Activated T-cell treated with anti-CD3 and anti-CD28 coated beads, Interleukin-2, amount 50 U/mL, for 72 hours (primary cell): ENCODE measurements at places on chromosomes 7 and 10.

- DNase-seq = no peak
Observed at GRCh38 chr7:28397141-28397540, 15.2 kb upstream of the CREB5 start.

- DNase-seq = no peak
Observed at GRCh38 chr10:95171336-95171735, 22.7 kb upstream of the ACSM6 start.

DNA sequence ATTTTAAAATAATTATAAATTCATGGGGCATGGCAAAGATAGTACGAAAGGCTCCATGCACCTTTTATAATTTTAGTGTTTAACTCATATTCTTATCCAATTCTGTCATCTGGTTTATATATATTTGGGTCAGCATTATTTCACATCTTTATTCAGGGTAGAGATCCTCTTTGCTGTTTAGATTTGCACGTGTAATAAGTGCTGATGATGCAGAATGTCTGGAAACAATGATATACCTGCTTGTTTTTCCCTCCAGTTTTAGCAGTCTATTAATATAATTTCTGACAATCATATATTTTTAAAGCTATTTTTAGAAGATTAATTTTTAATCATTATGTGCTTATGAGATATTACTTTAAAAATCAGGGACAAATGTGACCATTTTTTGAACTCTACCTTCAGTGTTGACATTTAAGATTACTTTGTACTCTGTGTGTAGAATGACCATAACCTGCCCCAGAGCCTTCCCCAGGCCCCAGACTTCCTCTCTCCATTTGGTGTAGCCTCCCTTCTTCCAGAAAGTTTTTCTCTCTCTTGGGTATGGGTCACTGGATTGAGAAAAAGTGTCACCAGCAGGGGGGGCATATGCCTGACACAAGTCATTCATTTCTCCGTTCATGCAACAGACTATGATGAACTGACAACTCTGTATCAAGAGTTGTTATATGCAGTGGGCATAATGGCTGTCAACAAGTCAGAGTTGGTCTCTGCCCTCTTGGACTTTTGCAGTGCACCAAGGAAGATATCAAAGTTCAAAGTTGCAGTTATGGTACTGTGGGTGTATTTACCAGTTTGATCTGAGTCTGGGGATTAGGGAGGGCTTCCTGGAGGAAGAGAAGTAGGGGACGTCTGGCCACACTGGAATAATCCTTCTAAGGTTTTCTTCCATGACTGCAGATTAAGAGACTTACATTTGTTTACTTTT is 192.6 kb upstream of the CCDC6 start:
- no peak for DNase-seq

DNA sequence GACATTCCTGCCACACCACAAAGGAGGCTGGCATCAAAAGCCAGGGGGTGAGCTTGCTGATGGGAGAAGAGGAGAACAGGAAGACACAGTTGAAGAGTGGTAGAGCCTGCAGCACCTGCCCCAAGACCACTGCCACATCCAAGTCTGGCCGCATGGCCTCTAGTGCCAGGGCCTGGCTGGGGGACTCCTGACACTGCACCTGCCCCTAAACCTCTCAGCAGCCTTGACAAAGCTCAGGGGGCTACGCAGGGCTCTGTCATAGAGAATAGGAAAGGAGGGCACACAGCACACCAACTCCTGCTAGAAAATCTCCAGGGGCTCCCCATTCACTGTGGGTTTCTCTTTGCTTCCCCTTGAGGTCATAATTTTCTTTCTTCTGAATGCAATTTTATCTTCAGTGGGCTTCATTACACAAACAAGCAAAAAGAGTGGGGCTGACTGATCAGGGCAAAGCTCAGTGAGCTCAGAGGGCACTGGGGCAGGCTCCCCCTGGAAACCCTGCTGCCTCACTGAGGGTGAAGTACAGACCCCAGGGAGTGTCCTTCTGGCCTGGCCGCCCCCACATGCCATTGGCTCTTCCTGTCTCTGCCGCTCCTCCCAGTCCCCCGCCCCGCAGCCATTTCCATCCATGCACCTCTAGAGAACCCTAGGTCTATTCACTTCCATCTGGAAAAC is 37.2 kb downstream of the VOPP1 start:
- no peak for DNase-seq

DNA sequence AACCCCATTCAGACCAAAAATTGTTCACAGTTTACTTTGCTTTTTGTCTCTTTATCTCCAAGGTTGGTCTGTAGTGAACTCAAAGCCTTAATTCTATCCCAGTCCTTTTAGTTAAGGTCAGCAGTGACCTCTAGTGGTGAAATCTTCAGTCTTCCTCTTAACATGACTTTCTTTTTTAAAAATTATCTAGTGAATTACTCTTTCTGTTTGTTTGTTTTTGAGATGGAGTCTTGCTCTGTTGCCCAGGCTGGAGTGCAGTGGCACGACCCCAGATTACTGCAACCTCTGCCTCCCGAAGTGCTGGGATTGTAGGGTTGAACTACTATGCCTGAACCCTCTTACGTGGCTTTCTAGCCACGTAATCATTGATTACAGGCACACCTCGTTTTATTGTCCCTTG is 25.0 kb downstream of the ZNF487 start:
- DNase-seq = peak; percentile 23

DNA sequence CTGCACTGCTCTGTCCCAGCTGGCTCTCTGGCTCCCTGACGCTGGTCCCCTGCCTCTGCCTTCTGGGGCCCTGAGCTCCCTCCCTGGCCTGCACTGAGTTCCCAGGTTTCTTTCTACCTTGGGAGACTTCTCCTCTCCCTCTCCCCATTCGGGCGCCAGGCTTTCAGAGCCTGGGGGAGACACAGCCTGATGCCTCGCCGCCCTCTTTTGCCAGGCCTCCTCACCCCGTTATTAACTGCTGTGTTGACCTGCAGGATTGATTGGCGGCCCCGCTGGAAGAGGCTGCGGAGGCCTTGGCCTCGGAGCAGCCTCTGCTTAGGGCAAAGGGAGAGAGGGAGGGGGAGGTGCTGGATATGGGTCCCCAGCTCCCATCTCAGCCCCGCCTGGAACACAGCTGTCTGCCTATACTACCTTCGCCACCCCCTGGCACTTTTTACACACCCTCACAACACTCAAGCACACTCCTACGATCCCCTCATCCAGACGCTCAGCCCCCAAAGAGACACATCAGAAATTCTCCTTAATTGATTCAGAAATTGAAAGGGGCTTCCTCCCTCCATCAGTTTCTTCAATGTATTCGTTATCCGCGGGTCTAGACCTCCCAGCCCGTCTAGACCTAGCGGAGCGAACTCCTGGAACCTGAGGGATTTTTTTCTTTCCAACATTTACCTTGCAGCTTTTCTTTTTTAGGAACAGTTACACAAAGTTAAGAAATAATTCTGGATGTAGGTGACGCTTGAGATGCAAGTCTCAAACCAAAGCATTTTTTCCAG is 7.1 kb upstream of the PAX2 start:
- DNase-seq = no peak
